Cardiac ventricle fibroblast (primary cell): ENCODE measurements at places on chromosomes 2 and 18. TPM values are rescaled to one million over a fixed set of nuclear protein-coding genes. Genes with fewer than 3 reads are reported as not detected.

Gene GRB14
- 0.12 and 0.39 TPM in 2 replicates for total RNA-seq

Gene EMILIN1
- 661 and 781 TPM in 2 replicates for total RNA-seq

Gene VRK2
- total RNA-seq, result 6.4 and 7.7 TPM in 2 replicates

Gene OTOS
- not detected in 2 replicates for total RNA-seq

Gene TTR
- total RNA-seq, result not detected in 2 replicates

Gene FEV
- not detected in 2 replicates for total RNA-seq

Gene ZNF512
- 9.9 and 29.8 TPM in 2 replicates for total RNA-seq

Gene KCNIP3
- total RNA-seq, result 14.0 and 14.2 TPM in 2 replicates

Gene LGALSL
- total RNA-seq, result 5.7 and 7.6 TPM in 2 replicates

Gene CFC1
- total RNA-seq, result not detected in 2 replicates

Gene ZDBF2
- 5.2 and 5.3 TPM in 2 replicates for total RNA-seq

Gene DCDC2C
- total RNA-seq, result not detected in 2 replicates

Gene CYS1
- 1.2 and 2.1 TPM in 2 replicates for total RNA-seq

Gene KIF5C
- total RNA-seq, result 0.05 and 0.25 TPM in 2 replicates

Gene CWC22
- 13.1 and 14.0 TPM in 2 replicates for total RNA-seq

Gene RANBP2
- total RNA-seq, result 33.8 and 35.2 TPM in 2 replicates

Gene EDAR
- total RNA-seq, result not detected in 2 replicates

Gene CENPA
- 0.87 and 1.9 TPM in 2 replicates for total RNA-seq

Gene THUMPD2
- 3.3 and 4.1 TPM in 2 replicates for total RNA-seq

Gene COL4A3
- 2.6 and 4.2 TPM in 2 replicates for total RNA-seq

Gene MROH2A
- total RNA-seq, result not detected in 2 replicates

Gene METTL4
- 3.1 and 4.5 TPM in 2 replicates for total RNA-seq

Gene KRTCAP3
- not detected in 2 replicates for total RNA-seq

Gene SULT1C2
- total RNA-seq, result not detected in 2 replicates

Gene PLGLB1
- total RNA-seq, result 0.25 and 2.0 TPM in 2 replicates

Gene DYNC2LI1
- total RNA-seq, result 14.8 and 16.7 TPM in 2 replicates

Gene WDFY1
- 38.7 and 50.6 TPM in 2 replicates for total RNA-seq

Gene SEMA4C
- total RNA-seq, result 20.3 and 26.8 TPM in 2 replicates

Gene FBXO15
- not detected in 2 replicates for total RNA-seq

Gene ARHGAP15
- total RNA-seq, result not detected in 2 replicates

Gene POTEI
- not detected in 2 replicates for total RNA-seq

Gene RAPH1
- total RNA-seq, result 44.3 and 84.6 TPM in 2 replicates
